ENCODE measurements at places on chromosomes 1 and 21.

DNA sequence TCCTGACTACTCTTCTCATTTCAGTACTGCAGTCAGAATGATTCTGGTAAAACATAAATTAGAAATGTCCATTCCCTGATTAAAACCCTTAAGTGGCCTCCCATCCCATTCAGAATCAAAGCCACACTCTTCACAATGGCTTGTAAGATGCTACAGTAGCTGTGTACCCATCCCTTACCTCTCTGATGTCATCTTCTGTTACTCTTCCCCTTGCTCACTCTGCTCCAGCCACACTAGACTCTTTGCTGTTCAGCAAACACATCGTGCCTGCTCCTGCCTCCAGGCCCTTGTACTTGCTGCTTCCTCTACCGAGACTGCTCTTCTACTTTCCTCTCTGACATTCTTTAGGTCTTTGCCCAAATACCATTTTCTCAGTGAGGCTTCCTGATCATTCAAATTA, 4.3 kb upstream of the GPX7 start:
- DNase-seq, result no peak

DNA sequence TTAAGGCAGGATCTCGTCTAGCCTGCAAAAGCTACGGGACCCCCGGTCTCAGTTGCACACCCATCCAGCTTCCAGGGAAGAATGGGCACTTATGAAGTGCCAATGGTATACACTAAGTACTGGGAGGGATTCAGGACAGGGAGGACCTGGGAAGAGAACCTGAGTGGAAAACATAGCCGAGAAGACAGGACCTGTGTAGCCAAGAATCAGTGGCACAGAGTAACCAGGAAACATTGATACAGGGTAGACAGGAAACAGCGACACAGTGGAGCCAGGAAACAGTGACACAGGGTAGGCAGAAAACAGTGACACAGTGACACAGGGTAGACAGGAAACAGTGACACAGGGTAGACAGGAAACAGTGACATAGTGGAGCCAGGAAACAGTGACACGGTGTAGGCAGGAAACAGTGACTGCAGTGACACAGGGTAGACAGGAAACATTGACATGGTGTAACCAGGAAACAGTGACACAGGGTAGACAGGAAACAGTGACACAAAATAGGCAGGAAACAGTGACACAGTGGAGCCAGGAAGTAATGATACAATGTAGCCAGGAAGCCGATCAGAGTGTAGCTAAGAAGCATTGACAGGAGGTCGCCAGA, 138.0 kb upstream of the ARHGEF16 start:
- DNase-seq, result peak; percentile 14

GRCh38 chr1:227303662-227304061, 14.6 kb downstream of the CDC42BPA start:
- no peak for DNase-seq

DNA sequence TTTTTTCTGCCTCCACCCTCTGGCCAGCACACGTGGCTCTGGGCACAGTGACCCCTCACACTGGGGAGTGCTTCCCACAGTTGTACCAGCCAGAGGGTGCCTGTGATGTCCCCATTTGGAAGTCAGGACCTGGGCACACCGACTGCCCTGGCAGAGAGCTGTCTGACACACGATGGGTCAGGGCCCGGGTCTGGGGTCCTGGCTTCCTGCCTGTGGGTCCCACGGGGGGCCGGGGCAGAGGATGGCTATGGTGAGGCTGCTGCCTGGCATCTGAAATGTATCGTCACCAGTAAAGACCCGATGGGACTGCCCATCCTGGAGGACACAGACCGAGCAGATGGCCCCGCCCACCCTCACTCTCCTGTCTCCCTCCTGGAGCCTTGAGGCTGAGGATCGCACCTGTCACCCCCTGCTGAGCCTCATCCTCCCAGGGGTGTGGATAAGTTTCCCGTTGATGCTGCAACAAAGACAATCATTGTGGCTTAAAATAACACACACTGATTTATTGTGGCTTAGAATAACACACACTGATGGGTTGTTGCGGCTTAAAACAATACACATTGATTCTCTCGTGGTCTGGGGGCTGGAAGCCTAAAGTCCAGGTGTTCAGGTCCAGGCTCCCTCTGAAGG, 88.8 kb upstream of the TTC34 start:
- no peak for DNase-seq

GRCh38 chr1:157992031-157992832, 1.2 kb upstream of the KIRREL1 start:
- DNase-seq, result peak; percentile 62

DNA sequence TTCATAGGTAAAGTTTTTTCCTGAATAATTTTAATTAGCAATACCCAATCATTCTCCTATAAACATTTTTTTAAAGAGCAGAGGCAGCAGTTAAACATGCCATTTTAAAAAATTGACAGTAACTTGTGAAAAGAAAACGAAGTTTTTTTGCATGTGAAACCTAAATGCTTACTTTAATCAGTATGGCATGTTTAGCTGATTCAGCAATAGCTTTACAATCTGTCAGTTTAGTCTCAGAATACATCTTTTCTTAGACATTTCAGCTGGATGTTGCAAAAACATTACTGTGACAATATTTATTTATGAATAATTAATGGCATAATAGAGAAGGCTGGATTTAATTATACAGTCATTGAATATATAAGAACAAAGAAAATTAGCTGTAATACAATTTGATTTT, 1132.4 kb upstream of the ADGRL2 start:
- no peak for DNase-seq

GRCh38 chr21:44402323-44403105, 49.1 kb downstream of the TRPM2 start:
- no peak for DNase-seq

DNA sequence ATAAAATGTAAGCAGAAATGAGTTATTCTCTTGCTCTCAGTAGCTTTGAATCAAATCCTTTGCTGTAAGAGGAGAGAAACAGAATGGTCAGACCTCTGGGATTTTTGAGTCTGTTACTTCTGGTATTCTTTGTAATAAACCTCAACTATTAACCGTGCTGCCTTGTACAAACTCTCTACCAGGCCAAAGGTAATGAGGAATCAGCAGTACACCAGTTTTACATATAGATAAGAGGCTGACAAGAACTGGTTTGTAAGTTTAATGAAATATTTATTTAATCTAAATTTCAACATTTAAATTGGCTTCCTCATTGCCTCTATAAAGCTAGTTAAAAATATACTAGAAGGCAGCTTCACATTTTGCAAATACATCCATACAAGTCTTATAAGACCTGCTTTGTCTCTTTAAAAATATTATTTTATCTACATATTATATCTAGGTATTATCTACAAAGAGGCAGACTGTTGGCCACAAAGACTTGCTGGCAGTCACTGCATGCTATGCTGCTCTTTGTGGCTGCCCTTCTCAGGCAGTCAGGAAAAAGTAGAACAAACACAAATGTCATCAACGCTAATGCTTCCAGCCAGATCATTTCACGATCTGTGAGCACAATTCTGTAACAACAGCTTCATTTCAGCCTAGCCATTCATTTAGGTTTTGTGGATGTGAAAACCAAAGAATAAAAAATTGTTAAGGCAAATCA, 173.0 kb downstream of the GABPA start:
- no peak for DNase-seq

DNA sequence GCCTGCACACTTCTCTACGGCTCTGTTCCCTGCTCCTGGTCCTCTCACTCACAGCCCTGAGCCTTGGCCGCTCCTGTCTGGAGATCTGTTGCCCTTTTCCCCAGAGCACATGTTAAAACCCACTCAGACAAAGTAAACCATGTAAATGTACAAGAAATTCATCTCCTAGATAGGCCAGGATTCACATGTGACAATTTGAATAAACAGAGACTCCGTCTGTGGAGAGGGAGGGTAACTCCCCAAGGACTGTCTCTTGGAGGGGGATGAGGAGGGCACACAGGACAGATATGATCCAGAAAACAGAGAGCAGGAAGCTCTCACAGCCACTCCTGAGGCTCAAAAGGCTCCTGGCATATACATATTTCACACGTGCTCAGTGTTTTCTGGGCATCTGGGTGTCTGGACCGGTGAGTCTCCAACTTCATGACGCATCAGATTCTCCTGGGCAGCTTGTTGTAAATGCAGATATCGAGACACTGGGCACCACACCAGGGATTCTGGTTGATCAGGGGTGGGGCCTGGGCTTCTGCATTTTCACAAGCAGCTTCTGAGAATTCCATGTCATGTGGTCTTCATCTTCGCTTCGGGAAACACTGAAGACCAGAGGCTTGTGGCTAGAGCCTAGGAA, 6.4 kb upstream of the KAZN start:
- no peak for DNase-seq

GRCh38 chr1:23500466-23500865, 16.5 kb upstream of the ASAP3 start:
- no peak for DNase-seq

GRCh38 chr1:4756851-4757580, 102.6 kb downstream of the AJAP1 start:
- no peak for DNase-seq

DNA sequence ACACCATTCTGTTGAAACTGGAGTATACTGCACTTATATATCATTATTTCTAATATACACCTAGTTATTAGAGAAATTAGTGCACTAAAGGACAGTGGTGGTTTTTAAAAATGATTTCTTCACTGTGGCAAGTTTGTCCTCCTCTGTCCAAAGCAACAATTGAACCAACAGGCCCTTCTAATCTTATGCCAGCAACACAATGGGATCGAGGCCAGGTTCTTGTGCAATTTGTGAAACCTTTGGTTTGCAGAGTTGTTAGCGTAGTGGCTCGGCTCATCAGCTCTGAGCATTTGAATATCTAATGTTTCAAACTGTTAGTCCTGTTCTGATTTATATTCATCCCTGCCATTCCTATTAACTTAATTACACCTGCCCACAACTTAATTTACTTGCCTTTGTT, 9.9 kb upstream of the LRRC39 start:
- DNase-seq, result no peak

- no peak for DNase-seq
Observed at GRCh38 chr21:39946199-39946598, 79.0 kb downstream of the PCP4 start.

GRCh38 chr1:224486801-224487583, 52.4 kb upstream of the WDR26 start:
- no peak for DNase-seq

DNA sequence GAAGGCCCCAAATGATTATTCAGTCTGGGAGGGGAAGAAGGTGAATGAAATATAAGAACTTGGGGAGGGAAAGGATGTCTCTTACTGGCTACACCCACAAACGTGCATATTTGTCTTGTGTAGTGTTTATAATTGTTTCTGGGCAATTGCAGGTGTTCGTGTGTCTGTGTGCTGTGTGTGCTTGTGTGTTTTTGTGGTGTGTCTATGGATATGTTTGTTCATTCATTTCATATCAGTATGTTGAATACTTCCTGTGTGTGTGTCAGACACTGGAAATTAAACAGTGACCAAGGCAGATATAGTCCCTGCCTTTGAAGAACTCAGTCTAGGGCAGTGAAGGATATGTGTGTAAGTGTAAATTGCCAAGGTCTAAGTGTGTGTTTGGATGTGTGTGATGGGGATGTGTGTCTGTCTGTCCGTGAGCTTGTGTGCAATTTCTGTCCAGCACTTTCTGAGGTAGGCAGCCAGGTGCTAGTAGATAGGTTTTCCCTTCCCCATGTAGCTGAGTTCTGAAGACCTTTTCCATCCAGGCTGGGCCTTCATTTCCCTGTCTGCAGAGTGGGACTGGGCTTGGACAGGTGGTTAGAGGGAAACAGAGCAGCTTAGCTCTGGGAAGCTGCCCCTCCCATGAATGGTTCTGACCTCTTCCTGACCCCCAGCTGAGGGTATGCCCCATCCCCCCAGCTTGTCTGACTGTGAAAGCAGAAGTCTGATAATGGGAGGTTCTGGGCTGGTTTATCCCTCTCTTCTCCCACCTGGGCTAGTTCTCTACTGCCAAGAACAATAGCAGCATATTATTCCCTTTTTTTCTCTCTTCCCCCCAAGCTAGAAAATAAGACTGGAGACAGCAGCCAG, 3.8 kb downstream of the AGO1 start:
- no peak for DNase-seq

GRCh38 chr1:207414606-207415108, 39.5 kb upstream of the CR2 start:
- DNase-seq, result peak; percentile 54

- peak; percentile 14 for DNase-seq
Observed at GRCh38 chr1:150186789-150187559, 37.3 kb downstream of the PLEKHO1 start.
